Endodermal cell (in vitro differentiated cells): ENCODE measurements at places on chromosomes 6 and 20. TPM values are rescaled to one million over a fixed set of nuclear protein-coding genes. Genes with fewer than 3 reads are reported as not detected.
A peak's percentile ranks its signal among the peaks of the same experiment; 100 is the strongest.

CYP24A1 gene
- total RNA-seq, result 0.13 TPM in 1 of 2 replicates, not detected in the other

ADGRB3 gene
- 0.32 and 0.33 TPM in 2 replicates for total RNA-seq

PPP1R16B gene
- 6.7 to 18.0 TPM (median 8.9 TPM) in 3 replicates for total RNA-seq

BPIFA1 gene
- total RNA-seq, result not detected in 3 replicates

KCNK16 gene
- total RNA-seq, result not detected in 2 replicates

CST5 gene
- total RNA-seq, result not detected in 2 replicates

SNAP25 gene
- 0.11 and 0.29 TPM in 2 replicates for total RNA-seq

PMEPA1 gene
- 35.1 and 37.4 TPM in 2 replicates for total RNA-seq

DNA sequence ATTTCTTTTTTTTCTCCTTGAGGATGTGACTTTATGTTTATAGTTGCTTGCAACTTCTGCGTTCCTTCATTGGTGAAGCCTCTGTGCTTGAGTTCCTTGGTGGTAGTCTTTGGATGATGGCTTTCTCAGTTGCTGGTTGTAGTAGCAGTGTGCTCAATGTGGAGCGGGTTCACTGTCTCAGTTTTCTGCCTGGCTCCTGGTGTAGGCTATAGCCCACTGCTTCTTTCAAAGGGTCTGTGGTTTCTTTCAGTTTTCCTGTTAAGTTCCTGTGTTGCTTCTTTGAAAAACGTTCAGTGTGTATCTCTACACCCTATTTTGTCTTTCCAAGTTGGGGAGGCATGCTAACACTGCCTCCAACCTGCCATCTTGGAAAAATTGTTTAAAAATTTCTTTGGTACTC lies 33.9 kb upstream of the ZBTB24 start:
- no peak for DNase-seq

GRCh38 chr20:17613328-17614175 lies 43.7 kb downstream of the DSTN start:
- DNase-seq, result peak; percentile 53

DNA sequence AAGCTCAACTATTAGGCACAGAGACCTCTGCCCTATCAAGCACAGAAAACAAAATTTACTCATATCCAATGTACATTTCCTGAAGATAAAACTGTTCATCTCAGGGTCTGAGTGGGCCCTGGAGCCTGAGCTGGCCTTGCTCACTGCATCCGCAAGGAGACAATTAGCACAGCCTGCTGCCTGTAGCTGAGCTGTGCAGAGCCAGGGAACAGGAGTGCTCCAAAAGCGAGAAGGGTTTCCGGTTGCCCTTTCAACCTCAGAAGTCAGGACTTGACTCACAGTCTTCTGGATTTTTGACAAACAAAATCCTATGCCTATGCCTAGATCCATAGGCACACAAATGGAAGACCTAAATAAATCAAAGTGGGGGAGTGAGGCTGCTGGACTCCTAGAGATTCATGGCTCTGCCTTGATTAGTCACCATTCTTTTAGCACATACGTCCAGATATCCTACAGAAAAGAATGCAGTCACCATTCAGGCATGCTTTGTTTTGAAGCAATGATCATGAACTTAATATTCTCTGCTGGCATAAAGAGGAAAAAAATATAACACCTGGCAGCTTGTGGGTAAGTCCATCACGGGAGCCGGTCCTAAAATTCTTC lies 73.5 kb downstream of the BFSP1 start:
- DNase-seq, result no peak

GRCh38 chr20:52003415-52003814 lies 188.2 kb downstream of the ZFP64 start:
- no peak for DNase-seq

GRCh38 chr6:63615590-63615989 lies 20.0 kb upstream of the PHF3 start:
- DNase-seq, result no peak

DNA sequence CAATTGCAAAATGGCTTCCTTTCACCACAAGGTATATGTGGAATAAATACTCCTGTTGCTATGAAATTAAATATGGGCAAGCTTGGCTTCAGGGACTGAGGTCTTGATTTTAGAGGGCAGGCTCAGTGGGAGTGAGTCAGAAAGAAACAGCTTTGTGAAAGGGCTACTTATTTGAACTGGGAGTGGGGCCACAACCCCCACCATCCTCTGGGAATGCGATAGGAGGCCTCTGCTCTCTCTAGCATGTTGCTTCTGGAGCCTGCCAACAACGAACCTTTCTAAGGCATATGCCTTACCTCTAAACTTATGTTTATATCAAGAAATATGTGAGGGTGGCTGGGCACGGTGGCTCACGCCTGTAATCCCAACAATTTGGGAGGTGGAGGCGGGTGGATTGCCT lies 149.7 kb downstream of the LRRC1 start:
- DNase-seq, result no peak

GRCh38 chr6:93943661-93944060 lies 524.3 kb upstream of the EPHA7 start:
- no peak for DNase-seq

DNA sequence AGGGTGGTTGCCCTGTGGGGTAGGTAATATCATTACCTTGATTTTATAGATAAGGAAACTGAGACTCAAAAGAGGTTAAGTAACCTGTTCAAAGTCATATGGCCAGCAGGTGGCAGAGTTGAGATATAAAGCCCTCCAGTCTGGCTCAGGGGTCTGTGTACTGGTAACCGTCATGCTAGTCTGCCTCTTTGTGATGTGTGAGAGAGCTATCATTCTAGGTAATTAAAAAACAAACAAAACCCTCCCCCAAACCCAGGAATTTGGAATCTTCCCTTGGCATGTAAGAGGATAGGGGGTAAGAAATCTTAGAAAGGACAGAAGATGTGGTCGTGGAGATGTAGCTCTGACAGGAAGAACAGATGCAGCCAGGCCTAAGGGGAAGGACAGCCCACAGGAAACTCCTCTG lies 206.0 kb downstream of the CDC5L start:
- peak; percentile 92 for DNase-seq

DNA sequence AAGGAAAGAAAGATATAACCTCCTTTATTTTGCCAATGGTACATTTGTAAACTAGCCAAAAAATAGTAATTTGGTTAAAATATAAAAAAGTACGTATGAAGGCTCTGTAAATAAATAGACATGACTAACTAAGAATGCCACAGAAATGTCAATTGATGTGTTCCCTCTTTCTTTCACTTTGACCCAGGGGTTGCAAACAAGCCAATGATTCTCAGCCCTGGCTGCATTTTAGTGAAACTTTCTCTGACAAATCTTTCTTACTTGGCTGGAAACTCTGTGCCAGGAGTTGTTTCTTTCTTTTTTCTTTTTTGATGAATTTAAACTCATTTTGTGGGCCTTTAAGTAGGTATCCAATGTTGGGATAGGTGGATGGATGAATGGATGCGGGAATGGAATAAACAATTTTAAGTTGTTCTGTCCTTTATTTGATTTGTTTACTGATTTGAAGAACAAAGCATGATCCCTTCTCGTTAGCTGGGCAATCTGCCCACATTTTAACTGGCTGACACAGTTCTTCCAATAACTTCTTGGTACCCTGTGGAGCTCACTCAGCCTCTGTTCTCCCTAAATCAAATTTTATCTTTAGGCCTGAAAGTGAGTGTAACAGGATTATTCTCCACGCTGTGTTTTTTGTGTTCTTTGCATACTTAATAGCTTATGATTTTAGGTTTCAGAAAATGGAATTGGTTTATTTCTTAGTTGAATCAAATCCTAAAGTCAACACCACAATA lies 58.6 kb upstream of the GCLC start:
- no peak for DNase-seq

- DNase-seq, result no peak
Measured at GRCh38 chr6:87671555-87672029, 30.4 kb downstream of the AKIRIN2 start.

DNA sequence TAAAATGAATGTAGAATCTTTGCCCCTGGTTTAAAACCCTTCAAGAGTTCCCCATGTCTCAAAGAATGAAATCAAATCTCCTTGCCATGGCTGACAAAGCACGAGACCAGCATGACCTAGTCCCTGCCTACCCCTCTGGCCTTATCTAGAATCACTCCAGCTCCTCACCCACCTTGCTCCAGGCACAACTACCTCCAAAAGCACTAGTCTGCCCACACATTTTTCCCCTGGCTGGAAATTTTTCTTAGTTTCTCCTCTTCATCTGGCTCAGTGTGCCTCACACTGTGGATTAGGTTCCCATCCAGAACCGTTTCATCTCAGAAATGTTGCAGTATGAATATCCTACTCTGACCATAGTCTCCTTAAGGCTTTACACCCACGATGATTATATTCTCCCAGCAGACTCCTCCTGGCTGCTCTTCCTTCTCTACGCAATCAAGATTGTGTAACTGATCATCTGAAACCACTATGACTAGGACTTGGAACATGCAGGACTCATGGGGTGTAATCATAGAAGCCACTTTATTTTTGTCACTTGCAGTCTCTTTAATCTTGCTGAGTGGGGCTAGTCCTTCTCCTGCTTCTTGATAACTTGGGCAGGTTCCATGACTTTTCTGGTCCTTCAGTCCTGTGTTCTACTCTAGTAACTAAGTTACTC lies 7.8 kb upstream of the MRS2 start:
- DNase-seq, result no peak

DNA sequence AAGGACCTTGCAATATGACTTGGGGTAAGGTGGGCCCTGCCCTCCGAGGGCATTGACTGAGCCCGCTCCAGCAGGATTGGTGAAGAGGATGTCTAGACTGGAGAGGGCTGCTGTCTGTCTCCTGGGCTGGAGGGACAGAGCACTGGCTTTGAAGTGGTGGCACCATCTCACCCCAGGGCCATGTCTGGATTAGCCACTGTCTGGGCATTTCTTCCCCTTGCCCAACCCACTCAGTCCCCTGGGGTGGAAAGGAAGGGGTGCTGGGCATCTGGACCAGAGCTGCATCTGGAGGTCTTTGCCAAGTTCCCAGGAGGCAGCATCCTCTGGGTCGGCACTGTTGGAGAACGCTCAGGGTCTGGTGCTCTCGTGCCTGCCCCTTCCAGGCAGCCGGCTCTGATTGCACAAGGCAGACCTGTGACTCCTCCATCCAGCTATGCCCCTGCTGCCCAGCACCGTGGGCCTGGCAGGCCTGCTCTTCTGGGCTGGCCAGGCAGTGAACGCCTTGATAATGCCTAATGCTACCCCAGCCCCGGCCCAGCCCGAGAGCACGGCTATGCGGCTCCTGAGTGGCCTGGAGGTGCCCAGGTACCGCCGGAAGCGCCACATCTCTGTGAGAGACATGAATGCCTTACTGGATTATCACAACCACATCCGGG lies at the start of gene R3HDML:
Gene R3HDML, plus strand, starts transcription at position 319 of the 656 bp plus-strand sequence. Its CDS starts 115 bp downstream, at position 434.
- no peak for DNase-seq

DNA sequence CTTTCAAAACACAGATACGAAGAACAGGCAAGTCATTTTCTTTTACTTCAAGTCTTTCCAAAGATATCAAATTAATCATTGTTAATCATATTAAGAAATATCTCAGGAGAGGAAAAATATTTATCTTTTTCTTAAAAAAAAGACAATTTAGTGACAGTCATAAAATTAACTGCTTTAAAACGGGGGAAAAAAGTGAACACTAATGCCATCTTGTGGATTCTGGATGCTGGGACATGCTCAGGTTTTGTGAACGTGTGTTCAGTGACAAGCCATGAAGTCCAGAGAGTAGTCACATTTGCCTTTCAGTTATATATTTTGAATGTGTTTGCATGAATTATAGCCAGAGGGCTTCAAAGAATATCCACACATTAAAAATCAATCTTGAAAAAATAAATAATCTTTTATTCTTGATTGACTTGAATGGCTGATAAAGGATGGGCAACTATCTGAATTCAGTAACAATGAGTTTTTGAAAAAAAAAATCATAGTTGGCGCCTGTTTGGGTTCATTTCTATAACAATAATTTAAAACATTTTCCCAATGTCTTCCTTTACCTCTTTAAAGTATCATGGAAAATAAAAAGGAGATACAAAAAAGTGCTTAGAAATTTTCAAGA lies 74.7 kb upstream of the NOX3 start:
- no peak for DNase-seq

DNA sequence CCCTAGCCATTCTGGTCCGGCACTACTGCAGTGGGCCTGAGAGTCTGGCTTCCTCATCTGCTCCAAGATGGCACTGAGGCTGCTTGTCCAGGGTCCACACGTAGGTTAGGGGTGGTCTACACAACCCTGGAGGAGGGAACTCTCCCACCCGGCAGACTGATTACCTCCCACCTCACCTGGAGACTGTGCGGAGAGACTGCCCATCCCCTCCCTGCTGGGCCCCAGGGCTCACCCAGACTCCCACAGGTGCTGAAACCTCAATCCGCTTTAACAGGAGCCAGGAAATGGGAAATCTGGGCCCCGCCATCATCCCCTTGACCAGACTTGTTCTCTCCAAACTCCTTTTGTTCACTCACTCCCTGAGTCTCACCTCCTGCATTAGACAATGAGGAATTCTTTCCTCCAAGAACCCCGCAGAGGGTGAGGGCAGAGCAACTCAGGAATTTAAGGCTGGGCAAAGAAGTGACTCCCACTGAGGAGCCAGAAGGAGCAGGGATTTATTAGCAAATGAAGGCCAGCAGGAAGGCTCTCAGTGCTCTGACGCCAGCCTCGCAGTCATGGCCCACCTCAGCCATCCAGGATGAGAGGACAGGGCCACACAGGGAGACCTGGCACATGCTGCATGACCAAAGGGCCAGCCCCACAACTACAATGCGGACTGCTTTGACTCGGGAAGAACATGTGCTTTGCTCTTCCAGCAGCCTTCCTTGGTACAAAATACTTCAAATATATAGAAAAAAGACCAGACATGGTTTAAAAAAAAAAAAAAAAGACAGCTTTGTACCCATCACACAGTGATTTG lies 53.0 kb downstream of the CDK5RAP1 start:
- peak; percentile 58 for DNase-seq

GRCh38 chr20:49483018-49483695 lies 689 bp upstream of the KCNB1 start:
- peak; percentile 78 for DNase-seq

- DNase-seq, result no peak
Measured at GRCh38 chr6:4935975-4936680, 67.7 kb downstream of the RPP40 start.

DNA sequence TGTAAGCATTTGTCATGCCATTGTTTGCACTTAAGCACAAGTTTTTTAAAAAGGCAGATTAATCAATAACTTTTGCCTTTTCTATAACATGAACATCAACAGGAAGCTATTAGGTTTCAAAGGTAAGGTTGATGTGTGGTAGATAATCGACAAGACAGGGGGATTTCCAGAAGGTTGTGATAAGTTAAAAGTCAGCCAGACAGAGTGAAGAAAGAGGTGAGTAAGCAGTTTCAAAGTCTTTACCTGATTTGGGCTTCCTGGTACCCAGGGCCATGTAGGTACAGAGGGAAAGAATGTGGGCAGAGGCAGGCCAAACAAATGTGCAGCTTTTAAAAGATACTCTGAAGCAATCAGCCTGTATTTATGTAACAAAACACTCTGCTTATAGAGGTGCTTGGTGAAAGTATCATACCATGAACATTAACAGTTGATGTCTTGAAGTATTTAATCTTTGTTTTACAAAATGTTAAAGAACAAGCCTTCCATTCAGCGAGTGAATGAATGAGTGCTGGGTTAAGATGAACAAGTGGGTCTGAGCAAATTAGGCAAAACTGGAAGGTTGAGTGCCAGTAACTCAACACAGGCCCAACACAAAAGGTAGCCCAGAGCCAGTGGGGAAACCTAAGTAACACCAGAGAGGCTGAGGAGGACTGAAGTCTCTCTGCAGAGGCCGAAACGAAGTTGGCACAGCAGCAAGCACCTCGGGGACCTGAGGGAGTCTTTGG lies 60.2 kb downstream of the LRRC1 start:
- no peak for DNase-seq
